ENCODE measurements at places on chromosomes 2 and 18.

DNA sequence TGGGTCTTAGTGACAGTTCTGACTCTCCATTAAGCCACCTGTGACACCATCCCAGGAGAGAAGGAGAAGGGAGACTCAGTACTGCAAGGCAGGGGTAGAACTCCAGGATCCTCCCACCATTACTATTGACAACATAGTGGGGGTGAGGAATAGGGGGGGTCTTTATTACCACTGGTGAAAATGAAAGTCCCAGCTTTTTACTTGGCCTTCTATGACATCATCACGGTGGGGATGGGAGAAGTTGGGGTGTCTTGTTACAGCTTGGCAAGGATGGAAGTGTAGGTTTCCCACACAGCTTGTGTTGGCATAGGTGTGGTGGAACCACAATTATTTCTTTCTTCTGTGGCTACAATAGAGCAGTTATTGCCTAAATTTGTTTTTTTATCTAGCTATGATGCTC lies 203.9 kb upstream of the DTNA start:
- no peak for DNase-seq

DNA sequence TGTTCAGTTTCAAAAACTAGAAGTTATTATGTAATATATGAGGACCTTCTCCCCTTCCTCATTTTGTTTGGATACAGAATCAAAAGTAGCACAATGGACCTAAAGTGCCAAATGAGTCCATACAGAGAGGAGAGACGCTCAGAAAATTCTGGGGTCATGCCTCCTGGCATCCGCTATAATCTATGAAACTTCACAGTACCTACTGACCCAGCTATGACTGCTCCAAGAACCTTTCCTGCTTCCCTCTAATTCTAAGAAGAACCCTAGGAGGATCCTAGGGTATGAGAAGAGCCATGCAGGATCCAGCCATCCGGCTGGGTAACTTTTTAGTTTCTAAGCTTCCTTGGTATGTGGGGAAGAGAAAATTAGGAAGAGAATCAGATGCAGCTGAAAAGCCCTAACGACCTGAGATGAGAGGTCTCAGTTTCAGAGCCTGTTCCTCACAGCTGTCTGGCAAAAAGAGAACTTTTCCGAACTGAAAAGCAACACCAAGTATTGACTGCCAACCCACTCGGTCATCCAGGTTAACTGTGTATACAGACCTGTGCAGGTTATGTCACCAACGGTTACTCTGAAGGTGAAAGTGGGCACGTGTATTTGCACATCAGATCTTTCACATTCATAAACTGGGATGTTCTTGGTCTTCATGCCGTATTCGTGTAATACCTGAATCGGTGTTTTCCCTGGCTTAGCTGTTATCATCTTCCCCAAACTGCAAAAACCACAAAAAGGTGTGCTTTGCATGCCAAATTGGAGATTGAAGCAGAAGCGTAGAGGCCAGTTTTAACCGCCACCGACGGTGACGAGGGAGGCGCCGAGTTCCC lies 1.1 kb downstream of the PRKRA start:
- no peak for DNase-seq

DNA sequence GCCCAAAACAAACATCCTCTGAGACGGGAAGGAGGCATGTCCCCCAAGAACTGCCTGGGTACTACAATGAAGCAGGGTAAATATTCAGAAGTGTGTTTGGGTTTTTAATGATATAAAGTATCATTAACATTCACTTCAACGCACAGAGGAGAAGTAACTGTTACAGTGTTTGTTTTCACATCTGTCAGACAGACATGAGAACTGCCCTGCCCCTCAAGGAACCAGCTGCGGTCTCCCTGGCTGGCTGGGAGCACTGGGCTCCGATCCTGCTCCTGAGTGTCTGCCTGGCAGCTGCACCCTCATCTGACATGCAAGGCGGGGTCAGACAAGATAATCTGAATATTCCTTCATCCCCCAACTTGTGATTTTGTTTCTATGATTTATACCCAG lies 75.6 kb downstream of the MBP start:
- no peak for DNase-seq

- no peak for DNase-seq
Observed at GRCh38 chr18:56019908-56020307, 431.9 kb upstream of the TCF4 start.

GRCh38 chr2:114082731-114083433 lies 193.0 kb downstream of the ACTR3 start:
- no peak for DNase-seq

GRCh38 chr2:199458009-199458805 lies 468 bp upstream of the SATB2 start:
- DNase-seq, result peak; percentile 55

GRCh38 chr2:193371200-193371599 lies 1176.5 kb upstream of the TMEFF2 start:
- DNase-seq, result no peak

- DNase-seq, result no peak
Observed at GRCh38 chr2:101114815-101115214, 36.4 kb downstream of the TBC1D8 start.

DNA sequence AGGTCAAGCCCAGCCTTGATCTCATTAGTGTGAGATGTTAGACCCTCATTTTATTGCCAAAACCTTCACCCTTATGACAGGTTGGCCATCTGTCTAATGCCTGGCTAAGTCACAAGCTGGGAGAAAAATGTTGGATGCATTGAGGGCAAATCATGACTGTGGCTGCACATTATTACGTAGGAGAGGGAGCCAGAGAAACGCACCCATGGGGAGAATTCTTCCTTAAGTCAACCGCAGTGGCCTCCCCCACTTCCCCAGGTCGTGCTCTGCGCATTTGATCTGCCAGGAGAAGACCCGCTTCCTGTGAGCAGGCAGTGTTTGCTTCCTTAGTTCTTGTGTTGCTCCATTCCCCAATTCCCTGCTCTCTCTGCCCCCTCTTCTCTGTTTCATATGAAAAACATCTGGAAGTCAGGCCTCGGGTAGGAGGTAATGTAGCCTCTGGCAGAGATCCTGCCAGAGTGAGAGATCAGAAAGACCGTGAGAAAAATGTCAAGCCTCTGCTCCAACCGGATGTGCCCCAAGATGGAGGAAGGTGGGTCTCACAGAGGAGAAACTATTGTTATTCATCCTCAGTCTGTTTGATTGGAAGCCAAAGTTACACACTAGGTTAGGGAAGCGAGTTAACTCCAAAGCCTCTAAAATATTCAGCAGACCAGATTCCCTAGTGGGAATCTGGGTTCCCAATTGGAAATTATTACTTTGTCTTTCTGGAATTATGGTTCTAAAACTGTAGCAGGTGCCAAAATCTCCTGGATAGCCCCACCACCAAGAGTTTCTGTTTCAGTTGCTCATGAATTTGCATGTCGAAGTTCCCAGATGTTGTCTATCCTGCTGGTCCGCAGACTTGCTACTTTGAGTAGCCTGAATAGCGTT lies 144.3 kb upstream of the PELI1 start:
- peak; percentile 97 for DNase-seq

DNA sequence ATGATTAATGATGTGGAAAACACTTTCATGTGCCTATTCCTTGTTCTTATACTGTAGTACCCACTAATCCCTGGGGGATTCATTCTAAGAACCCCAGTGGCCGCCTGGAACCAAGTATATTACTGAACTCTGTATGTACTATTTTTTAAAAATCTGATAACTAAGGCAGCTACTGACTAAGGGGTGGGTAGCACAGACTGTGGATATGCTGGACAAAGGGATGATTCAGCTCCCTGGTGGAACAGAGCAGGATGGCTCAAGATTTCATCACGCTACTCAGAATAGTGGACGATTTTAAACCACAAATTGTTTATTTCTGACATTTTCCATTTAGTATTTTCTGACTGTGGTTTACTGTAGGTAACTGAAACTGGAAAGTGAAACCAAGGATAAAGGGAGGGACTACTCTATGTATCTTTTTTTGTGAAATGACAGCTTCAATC lies 41.8 kb upstream of the CDC42EP3 start:
- DNase-seq, result peak; percentile 98

GRCh38 chr2:242044313-242044590 lies 174.7 kb downstream of the RTP5 start:
- no peak for DNase-seq

DNA sequence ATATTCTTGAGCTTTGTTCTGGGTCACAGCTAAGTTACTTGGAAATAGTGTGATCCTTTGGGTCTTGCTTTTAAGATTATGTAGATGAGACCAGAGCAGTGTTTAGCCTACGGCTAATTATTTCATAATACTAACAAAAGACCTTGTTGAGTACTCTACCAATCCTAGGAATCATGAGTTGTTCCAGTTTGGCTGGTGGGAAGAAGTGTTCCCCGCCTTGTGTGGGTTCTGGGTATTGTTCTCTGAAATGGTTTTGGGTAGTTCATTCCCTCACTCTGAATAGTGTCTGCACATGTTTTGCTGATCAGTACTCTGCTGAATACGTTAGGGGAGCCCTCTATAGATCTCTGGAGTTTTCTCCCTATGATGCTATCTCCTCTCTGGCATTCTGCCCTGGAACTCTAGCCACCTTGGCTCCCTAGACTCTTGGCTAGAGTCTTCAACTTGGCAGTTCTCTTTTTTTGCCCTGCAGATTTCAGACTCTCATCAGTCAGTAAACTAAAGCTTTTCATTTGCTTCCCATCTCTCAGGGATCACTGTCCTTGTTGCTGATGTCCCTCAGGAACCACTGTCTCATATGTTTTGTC lies 48.4 kb downstream of the NEMP2 start:
- DNase-seq, result peak; percentile 16

GRCh38 chr18:25814841-25815458 lies 275.5 kb downstream of the SS18 start:
- DNase-seq, result no peak

GRCh38 chr2:162731917-162732804 lies 106.4 kb downstream of the KCNH7 start:
- DNase-seq, result no peak

- DNase-seq, result no peak
Observed at GRCh38 chr18:35029770-35030169, 11.4 kb upstream of the MAPRE2 start.

DNA sequence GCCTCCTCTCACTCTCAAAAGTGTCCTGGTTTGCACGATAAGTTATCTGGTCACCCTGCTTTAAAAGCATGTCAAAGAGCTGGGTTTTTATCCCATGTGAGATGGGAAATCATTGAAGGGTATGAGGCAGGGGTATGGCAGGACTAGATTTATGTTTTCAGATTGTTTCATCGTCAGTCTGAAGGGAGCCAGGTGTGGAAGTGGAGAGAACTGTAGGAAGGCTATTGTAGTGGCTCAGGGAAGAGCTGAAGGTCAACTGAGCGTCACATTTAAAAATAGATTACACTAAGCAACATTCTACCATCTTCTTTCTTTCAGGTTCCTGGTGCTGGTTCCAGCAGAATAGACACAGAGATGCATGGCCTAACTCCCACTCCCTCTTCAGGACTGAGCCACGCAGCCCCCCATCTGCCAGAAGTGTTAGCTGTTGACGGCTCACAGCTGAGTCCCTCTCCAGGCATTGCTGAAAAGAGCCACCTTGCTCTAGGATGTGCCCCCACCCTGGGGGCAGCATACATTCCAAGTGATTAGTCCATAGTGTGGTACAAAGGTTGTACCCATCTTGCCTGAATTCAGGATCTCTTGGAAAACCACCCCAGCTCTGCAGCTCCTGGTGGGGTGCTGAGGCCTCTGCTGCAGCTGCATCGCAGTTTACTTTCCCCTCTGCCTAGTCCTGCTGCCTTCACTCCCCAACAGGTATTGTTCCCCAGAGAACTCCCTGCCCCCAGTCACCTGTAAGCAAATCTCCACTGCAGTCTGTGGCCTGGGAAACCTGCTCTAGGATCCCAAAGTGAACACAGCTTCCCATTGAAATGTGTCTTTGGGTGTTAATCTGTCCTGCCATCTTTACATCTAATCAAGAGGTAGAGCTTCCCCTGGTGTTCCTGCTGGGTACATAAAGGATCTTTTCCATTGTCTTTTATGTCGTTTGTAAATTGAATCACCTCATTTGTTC lies 79.5 kb upstream of the KLF7 start:
- DNase-seq, result no peak

DNA sequence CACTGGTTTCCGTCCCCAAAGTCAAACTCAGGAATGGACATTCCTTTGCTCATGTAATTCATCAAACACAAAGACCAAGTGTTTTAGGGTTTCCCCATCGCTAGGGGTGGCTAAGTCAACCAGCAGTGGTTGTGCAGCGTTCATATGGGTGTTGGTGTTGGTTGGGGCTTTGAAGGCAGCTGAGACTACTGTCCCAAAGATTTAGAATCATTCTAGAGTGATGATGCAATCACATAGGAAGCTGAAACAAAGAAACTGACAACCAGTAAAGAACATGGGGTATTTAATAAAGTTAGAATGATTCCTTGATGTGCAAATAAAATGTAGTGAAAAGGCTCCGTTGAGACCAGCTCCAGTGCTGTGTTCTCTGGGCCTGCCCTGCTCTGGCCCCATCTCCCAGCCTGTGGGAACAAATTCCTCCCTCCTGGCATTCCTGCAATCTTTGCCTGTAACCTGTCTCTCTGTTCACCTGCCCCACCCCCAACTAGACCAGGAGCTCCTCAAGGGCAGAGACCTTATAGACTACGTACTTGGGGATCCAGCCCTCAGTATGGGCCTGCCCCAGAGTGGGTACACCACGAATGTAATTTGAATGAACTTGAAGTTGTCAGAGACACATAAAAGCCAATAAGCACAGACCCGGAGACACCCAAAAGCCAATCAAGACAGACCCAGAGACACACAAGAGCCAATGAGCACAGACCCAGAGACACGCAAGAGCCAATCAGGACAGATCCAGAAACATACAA lies 191.7 kb upstream of the TWIST2 start:
- no peak for DNase-seq

DNA sequence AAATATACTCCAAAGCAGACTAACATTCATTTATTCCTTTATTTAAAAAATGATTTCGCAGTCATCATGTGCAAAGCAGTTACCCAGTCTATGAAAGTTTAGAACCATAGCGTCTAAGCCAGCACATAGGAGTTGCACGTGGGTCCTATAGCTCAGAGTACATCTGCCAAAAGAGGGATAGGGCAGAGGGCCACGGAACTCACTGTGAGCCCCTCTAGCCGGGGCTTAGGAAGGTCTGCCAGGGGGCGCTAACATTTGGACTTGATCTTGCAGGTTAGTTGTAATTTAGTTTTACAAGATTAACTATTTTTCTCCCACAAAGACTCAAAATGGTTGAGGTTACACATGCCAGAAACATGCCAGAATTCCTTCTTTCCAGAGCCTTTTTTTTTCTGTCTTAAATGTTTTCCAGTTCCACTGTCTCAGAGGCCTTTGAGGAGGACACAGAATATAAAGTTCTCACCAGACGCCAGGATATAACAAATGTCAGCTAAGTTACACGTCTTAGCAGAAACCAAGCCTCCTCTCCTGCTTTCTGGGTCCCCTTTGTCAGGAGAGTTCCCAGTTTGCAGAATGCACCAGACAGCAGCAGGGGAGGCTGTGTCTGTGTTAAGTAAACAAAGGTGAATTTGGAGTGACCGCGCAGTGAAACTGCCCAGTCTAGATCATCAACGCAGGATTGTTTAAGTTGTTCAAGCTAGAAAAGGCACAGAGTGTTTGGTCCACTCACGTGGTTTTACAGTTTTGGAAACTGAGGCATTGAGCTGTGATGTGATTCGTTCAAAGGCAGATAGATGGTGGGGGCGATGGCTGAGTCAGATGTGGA lies 292.0 kb downstream of the PRKCE start:
- DNase-seq, result peak; percentile 47

DNA sequence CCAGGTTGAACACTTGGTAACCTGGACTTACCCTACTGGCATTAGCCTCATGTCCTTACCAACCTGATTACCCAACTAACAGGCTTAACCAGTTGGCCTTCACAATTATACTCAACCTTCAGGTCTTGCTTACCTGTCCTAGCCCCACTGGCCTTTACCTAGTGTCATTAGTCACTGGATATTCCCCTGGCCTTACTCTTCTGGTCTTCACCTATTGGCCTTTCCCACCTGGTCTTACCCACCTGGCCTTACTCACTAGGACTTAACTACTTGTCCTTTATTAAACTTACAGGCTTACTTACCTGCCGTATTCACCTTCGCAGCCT lies 131.1 kb upstream of the ZSWIM2 start:
- DNase-seq, result no peak
